ENCODE measurements at places on chromosomes 16 and 17.

DNA sequence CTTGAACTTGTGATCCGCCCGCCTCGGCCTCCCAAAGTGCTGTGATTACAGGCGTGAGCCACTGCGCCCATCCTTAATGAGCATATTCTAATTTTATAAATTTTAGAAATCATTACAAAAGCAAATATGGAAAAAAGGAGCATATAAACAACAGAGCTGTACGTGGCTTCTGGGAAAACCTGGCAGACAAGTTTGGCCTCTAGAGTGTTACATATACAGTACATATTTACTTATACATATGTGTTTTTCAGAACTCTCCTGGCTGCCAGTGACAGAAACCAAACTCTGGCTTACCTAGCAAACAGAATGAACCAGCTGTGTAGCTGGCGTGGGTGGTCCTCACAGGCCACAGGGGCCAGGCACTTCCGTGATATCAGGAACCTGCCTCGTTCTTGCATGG lies 10.1 kb downstream of the DRC3 start:
- DNase-seq: no peak

DNA sequence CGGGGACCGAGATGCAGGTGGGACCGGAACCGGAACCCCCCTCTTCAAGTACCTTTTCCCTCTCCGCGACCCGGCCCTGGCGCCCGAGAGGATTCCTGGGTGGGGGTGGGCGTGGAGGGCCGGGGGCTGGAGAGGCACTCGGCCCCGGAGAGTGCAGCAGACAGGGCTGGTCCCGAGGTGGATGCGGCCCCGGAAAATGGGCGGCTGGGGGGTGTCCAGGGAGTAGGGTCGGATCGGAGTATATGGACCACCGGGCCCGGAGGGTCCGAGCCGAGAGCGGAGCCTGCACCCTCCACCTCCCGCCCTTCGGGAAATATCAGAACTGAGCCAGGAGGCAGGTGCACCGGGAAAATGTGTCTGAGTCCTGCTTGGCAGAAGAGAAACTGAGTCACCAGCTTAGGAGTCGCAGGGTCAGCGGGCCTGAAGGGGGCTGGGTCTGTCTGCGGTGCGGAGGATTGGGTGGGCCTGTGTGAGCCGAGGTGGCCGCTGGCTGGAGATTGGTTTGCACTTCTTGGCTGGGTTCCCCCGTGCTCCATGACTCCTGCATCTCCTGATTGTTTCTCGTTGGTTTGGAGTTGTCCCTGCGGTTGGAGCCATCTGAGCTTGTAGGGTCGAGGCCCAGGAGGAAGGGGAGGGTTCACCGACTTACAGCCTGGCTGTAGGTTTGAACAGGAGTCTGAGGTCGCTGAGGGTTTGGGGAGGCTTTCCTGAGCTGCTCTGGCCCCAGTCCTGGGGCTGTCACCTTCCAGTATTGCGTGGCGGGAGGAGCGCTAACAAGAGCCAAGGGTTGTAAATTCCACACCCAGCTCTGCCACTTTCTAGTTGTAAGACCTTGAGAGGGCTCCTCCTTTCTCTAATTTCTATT lies 518 bp downstream of the SH2B1 start:
- no peak for DNase-seq

DNA sequence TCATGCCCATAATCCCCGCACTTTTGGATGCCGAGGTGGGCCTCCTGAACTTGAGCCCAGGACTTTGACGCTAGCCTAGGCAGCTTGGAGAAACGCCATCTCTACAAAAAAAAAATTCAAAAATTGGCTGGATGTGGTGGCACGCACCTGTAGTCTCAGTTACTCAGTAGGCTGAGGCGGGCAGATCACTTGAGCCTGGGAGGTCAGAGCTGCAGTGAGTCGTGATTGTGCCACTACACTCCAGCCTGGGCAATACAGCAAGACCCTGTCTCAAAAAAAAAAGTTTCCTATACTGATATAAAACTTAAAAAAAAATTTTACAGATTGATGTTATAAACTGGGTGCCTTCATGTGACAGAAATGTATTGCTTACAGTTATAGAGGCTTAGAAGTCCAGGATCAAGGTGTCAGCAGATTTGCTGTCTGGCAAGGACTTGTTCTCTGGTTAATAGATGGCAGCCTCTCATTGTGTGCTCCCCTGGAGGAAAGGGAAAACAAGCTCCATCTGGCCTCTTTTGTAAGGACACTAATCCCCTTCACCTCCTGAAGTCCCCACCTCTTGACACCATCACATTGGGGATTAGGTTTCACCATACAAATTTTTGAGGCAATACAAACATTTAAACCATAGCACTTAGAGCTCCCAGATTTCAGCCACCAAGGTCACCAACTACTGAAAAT lies 8.5 kb upstream of the CES3 start:
- DNase-seq: peak; percentile 79

DNA sequence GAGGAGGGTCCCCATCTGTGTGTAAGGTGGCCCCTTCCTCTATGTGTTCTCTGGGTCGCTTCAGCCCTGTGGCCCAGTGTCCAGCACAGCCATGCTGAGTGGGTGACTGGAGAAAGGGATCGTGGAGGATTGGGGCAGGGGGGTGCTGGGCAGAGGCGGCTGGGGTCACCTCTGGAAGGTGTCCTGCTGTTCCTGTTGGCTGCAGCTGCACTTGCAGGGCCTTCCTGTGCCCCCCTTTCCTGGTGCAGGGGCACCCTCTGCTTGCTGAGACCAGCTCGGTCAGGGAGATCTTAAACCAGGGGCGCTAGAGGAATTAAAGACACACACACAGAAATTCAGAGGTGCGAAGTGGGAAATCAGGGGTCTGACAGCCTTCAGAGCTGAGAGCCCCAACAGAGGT lies 11.1 kb downstream of the IL32 start:
- no peak for DNase-seq

DNA sequence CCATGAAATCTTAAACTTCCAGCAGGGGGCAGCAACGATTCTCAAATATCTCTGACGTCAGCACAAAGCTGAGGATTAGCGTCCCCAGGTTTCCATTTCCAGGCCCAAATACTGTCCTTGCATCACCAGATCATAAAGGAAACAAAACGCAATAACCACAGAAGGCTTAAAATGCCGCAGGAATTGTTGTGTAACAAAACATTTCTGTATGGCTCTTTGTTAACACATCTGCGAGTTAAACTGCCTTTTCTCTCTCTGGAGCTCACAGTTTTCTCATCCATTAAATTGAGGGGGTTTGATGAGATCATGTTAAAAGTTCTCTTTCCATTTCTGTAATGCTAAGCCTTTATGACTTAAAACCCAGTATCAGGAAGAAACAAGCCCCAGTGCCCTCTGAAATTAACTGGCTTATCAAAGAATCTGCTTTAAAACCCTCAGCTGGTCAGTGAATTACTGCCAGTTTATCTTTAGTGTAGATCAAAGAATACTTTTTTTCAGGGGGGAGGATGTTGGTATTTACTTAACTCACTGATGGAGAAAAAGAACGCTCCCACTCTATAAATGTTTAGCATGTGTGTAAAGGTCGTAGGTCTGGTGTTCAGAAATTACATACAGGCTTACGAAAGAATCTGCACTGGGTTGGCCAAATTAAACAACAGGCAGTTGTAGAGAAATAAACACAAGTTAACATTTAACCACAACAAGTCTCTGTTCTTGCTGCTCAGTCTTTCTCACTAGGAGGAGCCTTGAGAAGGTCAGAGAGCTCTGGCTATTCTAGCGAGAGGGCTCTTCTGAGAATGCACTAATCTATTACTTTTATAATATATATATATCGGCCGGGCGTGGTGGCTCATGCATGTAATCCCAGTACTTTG lies 10.6 kb upstream of the TERF2 start:
- peak; percentile 82 for DNase-seq
